ENCODE measurements at places on chromosomes 16 and 17.

DNA sequence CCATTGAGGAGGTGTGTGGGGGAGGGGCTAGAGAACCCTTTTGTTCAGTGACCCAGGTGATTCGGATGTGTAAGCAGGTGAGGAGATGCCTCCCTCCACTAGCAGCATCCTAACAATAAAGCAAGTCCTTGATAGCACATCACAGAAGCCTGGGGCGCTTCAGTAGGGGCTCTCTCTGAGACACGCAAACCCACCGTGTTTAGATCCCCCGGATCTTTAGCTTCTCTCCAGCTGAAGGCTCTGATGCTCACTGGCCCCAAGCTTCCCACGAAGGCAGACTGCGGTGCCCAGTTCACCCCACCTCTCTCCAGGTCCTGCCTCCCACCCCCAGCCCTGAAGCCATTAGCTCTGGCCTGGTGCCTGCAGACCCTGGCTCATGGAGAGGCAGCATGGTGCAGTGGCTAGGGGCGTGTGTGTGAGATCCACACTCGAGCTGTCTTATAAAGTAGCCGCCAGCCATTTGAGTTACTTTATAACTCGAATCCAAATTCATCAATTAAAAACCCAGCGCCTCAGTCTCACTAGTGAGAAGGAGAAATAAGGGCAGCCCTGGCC lies 204.7 kb upstream of the TNRC6C start:
- no peak for DNase-seq

GRCh38 chr16:78805556-78805955 lies 706.1 kb downstream of the WWOX start:
- DNase-seq, result no peak

DNA sequence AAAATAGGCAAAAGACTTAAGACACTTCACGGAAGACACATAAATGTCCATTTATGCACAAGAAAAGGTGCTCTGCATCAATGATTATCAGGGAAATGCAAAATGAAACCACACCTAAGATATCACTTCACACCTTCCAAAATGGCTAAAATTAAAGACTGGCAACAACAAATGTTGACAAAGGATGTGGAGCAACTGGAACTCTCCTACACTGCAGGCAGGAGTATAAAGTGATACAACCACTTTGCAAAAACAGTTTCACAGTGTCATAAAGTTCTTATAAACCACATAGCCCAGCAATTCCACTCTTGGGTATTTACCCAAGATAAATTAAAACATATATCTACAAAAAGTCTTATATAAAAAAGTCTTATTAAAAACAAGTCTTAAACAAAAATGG lies 7.8 kb downstream of the BBS2 start:
- no peak for DNase-seq

DNA sequence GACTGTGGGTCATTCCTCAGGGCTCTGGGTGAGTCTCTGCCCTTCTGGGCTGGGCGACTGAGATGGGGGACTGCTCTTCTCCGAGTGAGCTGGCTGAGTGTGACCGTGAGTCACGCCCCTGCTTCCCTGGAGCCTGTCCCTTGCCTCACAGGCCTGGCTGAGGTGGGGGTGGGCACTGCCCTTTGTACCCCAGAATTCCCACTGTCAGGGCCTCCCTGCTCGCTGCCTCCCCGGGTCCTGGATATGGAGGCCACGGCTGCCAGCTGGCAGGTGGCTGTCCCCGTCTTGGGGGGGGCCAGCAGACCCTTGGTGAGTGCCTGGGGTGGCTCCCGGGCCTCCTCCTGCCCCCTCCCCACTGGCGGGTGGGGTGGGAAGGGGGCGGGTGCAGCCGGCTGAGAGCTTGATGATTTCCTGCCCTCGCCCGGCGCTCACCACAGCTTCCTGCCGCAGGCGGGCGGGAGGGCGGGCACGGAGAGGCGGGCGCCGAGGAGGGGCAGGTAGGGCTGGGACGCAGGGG lies at the start of gene LAT:
Gene LAT, plus strand, starts transcription at position 434 of the 517 bp plus-strand sequence. CDS start 366 bp downstream, outside the sequence.
- no peak for DNase-seq

GRCh38 chr17:4956493-4957061 lies 5.7 kb downstream of the ENO3 start:
- no peak for DNase-seq

DNA sequence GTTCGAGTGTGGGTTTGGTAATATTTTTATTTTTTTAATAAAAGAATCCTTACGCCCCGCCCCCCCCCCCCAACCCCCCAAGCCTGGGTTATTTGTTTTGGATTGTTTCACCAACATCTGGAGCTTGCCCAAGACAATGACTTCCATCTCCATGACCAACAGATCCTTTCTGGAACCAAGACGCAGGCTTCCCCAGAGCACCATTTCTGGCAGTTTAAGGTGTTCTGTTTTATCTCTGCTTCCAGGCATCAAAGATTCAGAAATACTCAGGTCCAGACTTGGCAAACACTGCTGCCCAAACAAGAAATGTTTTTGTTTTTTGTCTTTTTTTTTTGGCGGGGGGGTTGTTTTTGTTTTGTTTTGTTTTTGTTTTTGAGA lies 56.1 kb downstream of the PLXDC1 start:
- DNase-seq, result no peak

DNA sequence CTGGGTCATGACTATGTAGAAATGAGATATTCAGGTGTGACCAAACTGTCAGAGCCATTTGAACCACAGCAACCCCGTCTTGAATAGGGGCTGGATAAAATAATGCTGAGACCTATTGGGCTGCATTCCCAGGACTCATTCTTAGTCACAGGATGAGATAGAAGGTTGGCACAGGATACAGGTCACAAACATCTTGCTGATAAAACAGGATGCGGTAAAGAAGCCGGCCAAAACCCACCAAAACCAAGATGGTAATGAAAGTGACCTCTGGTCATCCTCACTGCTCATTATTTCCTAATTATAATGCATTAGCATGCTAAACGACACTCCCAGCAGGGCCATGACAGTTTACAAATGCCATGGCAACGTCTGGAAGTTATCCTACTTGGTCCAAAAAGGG lies 545.5 kb downstream of the TMEM114 start:
- DNase-seq, result no peak
